Psoas muscle (tissue), 8 donors: ENCODE measurements at places on chromosomes 1 and 21. TPM values are rescaled to one million over a fixed set of nuclear protein-coding genes. Genes with fewer than 3 reads are reported as not detected.
A peak's percentile ranks its signal among the peaks of the same experiment; 100 is the strongest.

GRCh38 chr1:209815931-209816341, 10.0 kb upstream of the IRF6 start:
- H3K4me3 ChIP-seq = no peak overlapping the region
- no peak overlapping the region for H3K27ac ChIP-seq
- H3K27me3 ChIP-seq = no peaks in the 10 kb centered on the region
- H3K4me1 ChIP-seq = no peaks in the 10 kb centered on the region

DNA sequence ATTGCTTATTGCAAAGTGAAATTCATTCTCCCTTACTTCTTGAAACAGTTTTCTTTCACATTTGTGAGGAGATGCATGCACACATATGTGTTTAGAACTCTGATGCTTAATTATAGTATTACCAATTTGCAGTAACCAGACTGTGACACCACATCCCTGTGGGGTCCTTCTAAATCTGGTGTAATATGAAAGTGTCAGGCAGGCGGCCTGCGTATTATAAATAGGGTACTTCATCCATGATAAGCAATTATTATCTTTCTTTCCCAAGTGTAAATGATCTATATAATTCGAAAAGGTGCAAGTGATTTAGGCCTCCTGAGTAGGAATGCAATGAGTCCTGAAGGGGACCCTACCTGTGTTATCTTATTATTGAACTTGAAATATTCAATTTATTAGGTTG, 876 bp downstream of the EFCAB7 start:
- H3K4me1 ChIP-seq = peaks cover 14% of the 10 kb centered on the region
- no peaks in the 10 kb centered on the region for H3K27me3 ChIP-seq
- H3K27ac ChIP-seq = peak overlapping the region; percentile 86
- peak overlapping the region; percentile 83 for H3K4me3 ChIP-seq
- DNase-seq = no peak

DNA sequence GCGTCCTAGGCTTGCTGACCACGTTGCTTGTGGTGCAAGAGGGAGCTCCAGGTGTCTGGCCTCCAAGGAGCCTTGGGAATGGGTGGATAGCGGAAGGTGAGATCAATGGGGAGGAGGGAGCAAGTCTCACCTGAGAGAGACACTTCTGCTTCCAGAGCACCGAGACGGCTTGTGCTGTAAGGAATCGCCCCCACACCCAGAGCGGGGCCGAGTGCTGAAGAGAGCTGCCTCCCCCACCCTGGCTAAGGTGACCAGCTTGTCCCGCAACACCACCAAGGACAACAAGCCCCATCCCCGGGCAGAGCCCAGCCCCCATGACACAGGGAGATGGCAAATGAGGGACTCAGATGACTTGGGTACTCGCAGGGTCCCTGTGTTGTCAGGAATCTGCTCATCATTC, 485.6 kb downstream of the NPHP4 start:
- no peaks in the 10 kb centered on the region for H3K4me1 ChIP-seq
- H3K36me3 ChIP-seq = no peaks in the 10 kb centered on the region
- DNase-seq = no peak
- no peak overlapping the region for H3K27ac ChIP-seq
- peaks cover 5% of the 10 kb centered on the region for H3K27me3 ChIP-seq

DNA sequence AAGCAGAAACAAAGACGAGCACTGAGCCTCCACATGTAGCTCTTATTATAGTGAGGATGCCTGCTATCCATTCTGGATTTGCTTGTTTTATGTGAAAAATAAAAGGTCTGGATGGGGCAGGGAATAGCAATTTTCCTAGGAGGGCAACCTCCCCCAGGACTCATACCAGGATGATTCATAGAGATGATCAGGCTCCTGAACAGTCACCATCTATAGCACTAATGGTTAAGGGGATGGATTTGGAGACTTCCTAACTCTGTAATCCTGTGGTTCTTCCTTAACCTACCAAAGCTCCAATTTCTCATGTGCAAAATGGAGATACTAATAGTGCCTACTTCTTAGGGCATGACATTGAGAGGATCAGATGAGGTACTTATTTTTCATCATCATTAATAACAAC, 34.5 kb upstream of the CD58 start:
- H3K27ac ChIP-seq = no peak overlapping the region
- DNase-seq = no peak
- no peaks in the 10 kb centered on the region for H3K4me1 ChIP-seq

The A3GALT2 gene
- not detected for total RNA-seq

The ZBTB8OS gene
- total RNA-seq = 30.2 TPM

The TCHHL1 gene
- not detected for total RNA-seq

The IL19 gene
- total RNA-seq = not detected
